Nephron progenitor cell (in vitro differentiated cells): ENCODE measurements at places on chromosomes 3 and 15.
A peak's percentile ranks its signal among the peaks of the same experiment; 100 is the strongest.

DNA sequence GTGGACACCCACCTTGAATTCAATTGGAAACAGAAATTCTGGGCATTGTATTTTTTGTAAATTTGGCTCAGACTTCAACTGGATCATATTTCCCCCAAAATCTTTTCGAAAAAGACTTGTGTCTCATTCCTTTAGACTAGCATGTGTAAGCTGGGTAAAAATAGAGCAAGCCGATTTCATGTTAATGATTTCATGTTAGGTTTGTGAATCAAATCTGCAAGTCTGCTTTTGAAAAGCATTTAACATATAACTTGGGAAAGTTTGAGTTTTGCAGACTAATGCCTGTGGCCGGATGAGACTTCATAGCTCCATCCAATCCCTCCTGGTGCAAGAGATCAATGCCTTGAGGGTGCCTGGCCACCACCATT, 64.5 kb downstream of the FLNB start:
- no peak overlapping the region for H3K27ac ChIP-seq
- H3K27me3 ChIP-seq, result no peaks in the 10 kb centered on the region
- H3K4me1 ChIP-seq, result peaks cover 58% of the 10 kb centered on the region
- H3K4me3 ChIP-seq, result no peak overlapping the region

- DNase-seq, result no peak
- H3K27me3 ChIP-seq, result no peaks in the 10 kb centered on the region
- H3K27ac ChIP-seq, result peak overlapping the region; percentile 30
- H3K4me1 ChIP-seq, result peaks cover 11% of the 10 kb centered on the region
Observed at GRCh38 chr3:133568294-133569014, 5.0 kb upstream of the CDV3 start.

- no peak overlapping the region for H3K27ac ChIP-seq
- H3K4me1 ChIP-seq, result peaks cover 31% of the 10 kb centered on the region
- no peak overlapping the region for H3K4me3 ChIP-seq
- peaks cover 2% of the 10 kb centered on the region for H3K27me3 ChIP-seq
Observed at GRCh38 chr3:173913397-173913796, 515.9 kb downstream of the NLGN1 start.

GRCh38 chr15:56411122-56411749, 46.0 kb downstream of the TEX9 start:
- H3K4me1 ChIP-seq, result peaks cover 14% of the 10 kb centered on the region
- H3K4me3 ChIP-seq, result no peak overlapping the region
- no peaks in the 10 kb centered on the region for H3K27me3 ChIP-seq

DNA sequence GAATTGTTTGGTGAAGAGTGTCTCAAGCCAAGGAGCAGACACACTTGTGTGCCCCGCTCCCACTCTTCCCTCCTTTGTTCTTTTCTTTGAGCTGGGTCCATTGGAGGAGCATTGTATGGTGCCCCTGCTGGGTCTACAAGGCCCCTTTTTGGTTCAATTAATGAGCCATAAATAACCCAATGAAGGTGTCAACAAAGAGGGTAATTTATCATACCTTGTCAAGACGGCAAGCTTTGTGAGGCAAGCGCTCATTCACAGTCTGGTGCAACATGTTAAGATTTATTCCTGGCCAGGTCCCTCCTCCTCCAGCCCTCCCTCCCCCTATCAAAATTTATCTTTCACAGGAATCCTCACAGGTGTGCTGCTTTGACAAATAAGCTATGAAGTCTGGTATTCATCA, 300.1 kb downstream of the RORA start:
- DNase-seq, result no peak
- peaks cover 14% of the 10 kb centered on the region for H3K36me3 ChIP-seq
- peaks cover 31% of the 10 kb centered on the region for H3K4me1 ChIP-seq
- peak overlapping the region; percentile 77 for H3K27ac ChIP-seq
- H3K4me3 ChIP-seq, result peak overlapping the region; percentile 39
- no peaks in the 10 kb centered on the region for H3K27me3 ChIP-seq

- peaks cover 13% of the 10 kb centered on the region for H3K4me1 ChIP-seq
- H3K4me3 ChIP-seq, result no peak overlapping the region
- peaks cover 4% of the 10 kb centered on the region for H3K27me3 ChIP-seq
Observed at GRCh38 chr3:38834110-38834509, 18.1 kb upstream of the SCN10A start.

DNA sequence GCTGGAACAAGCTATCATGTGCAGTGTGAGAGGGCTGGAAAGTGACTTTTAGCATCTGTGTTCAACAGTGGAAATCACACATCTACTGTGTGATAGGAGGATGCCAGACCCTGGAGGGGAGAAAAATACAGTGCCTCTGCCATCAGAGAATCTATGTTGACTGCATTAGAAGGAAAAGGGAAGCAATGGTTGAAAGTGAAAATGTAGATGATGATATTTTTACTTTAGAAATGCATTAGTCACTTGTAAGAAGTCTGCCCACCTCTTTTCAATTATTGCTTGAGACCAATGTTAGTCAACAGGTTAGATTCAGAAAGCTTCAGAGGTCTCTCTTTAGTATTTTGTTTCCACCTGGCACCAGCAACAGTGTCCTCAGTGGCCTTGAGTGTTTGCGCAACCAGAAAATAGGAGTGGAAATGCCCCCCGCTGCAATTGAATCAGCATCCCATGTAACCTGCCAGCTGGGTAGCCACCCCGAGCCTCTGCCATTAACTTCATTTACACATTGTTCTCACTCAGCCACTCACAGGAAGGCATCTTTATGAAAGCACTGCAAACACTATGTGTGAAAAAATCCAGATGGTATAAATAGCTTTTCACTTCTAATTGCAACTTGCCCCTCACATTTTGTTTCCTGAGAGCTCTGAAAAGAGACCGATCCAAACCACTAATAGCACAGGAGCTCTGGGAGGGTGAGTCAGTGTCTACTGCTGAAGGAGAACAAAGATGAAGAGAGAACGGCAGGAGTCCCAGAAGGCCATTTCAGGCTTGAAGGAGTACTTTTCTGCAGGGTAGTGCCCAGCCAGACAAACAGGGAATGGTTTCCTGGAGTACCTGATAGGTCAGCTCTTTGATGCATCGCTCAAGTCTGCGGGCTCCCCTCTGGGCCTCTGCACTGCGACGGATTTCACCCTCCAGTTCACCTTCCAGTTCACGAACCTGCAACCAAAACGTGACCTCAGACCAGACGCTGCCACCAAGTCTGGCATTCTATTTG, 92.1 kb downstream of the HHLA2 start:
- H3K36me3 ChIP-seq, result no peaks in the 10 kb centered on the region
- peaks cover 15% of the 10 kb centered on the region for H3K4me1 ChIP-seq
- no peak overlapping the region for H3K4me3 ChIP-seq
- H3K27me3 ChIP-seq, result peaks cover 3% of the 10 kb centered on the region
- peak overlapping the region; percentile 8 for H3K27ac ChIP-seq
- DNase-seq, result no peak

- H3K36me3 ChIP-seq, result no peaks in the 10 kb centered on the region
- H3K4me1 ChIP-seq, result peaks cover 31% of the 10 kb centered on the region
- H3K27ac ChIP-seq, result peak overlapping the region; percentile 77
- no peak for DNase-seq
Observed at GRCh38 chr3:196666001-196666867, 26.7 kb downstream of the NRROS start.

- H3K27me3 ChIP-seq, result peaks cover 7% of the 10 kb centered on the region
- peaks cover 5% of the 10 kb centered on the region for H3K36me3 ChIP-seq
- no peak overlapping the region for H3K27ac ChIP-seq
Observed at GRCh38 chr15:97059281-97059680, 728.8 kb downstream of the NR2F2 start.

DNA sequence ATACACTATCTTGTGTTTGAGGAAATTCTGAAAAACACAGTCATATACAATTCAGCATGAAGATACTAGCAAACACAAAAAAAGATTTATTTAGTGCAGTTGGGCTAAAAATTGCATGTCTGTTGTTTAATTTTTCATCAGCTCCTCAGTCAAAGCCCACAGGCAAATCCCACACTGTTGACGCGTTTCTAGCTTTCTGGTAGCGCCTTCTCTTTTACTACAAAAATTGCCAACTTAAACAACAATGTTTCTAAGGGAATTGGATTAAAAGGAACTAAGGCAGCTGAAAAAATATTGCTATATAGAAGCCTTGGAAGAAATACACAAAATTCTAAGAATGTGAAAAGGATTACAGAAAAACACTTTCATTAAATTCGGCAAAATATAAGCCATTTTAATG, 196.7 kb upstream of the P2RY1 start:
- DNase-seq, result no peak
- H3K36me3 ChIP-seq, result no peaks in the 10 kb centered on the region
- no peaks in the 10 kb centered on the region for H3K27me3 ChIP-seq
- no peak overlapping the region for H3K27ac ChIP-seq
- H3K4me1 ChIP-seq, result peaks cover 10% of the 10 kb centered on the region

DNA sequence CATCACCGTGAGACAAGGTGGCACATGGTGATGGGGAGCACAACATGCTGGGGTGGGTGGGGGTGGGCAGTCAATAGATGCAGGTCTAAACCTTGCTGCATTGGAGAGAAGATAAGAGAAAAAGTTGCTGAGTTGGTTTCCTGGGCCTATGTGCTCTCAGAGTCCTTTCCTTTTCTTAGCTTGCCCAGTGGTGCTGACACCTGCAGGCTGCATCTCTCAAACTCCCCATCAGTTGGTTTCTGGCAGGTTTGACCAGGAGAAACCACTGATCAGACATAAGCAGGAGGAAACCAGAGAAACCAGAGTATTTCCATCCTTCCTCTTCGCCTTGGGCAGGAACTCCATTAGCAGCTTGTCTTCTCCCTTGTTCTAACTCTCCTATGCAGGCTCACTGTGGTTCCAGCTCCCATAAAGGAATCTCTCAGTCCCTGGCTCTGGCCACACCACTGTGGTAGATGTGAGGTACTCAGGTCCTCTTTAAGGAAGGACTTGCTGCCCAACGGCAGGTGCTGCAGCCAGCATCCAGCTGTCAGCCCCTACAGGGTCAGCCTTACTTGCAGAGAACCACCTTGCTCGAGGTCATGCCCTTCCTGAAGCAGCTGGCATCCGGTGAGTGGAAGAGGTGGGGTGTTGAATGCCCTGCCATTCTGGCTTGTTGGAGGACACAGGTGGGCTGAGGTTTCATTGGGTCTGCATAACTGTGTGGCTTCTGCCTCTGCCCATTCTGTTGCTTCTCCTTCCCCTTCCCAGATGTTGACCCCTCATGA, 172.3 kb upstream of the ANKRD28 start:
- H3K4me1 ChIP-seq, result peaks cover 8% of the 10 kb centered on the region
- DNase-seq, result no peak

DNA sequence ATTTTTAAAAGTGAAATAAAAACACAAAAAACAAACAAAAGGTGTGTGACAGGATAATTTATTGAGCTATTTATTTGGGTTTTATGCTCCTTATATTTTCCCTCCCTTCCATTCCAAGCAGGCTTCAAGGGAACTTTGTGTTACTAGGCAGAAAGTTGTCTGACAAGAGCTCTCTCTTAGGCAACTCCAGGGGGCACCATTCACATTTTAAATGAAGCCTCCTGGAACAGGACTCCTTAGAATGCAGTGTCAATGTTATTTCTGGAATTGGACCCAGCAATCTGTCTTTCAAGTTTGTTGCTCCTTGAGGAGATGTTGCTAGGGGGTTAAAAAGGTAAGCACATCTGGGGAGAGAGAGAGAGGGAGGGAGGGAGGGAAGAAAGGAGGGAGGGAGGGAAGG, 5.4 kb upstream of the RFX7 start:
- no peaks in the 10 kb centered on the region for H3K27me3 ChIP-seq
- no peak overlapping the region for H3K4me3 ChIP-seq
- H3K4me1 ChIP-seq, result peaks cover 95% of the 10 kb centered on the region
- no peak overlapping the region for H3K27ac ChIP-seq

- H3K4me3 ChIP-seq, result no peak overlapping the region
- no peak overlapping the region for H3K27ac ChIP-seq
- no peaks in the 10 kb centered on the region for H3K4me1 ChIP-seq
- DNase-seq, result no peak
Observed at GRCh38 chr3:127286571-127287140, 1.2 kb downstream of the PRR20G start.

GRCh38 chr3:7640787-7641186, 779.9 kb downstream of the GRM7 start:
- H3K27me3 ChIP-seq, result peaks cover 2% of the 10 kb centered on the region
- no peaks in the 10 kb centered on the region for H3K36me3 ChIP-seq
- DNase-seq, result no peak

- peak overlapping the region; percentile 100 for H3K27ac ChIP-seq
- H3K27me3 ChIP-seq, result no peaks in the 10 kb centered on the region
- H3K4me3 ChIP-seq, result peak overlapping the region; percentile 34
- DNase-seq, result no peak
- H3K4me1 ChIP-seq, result peaks cover 98% of the 10 kb centered on the region
Observed at GRCh38 chr3:50163572-50164455, 8.7 kb downstream of the SEMA3F start.

- H3K36me3 ChIP-seq, result no peaks in the 10 kb centered on the region
- H3K4me3 ChIP-seq, result peak overlapping the region; percentile 41
- H3K27me3 ChIP-seq, result peaks cover 3% of the 10 kb centered on the region
- peaks cover 43% of the 10 kb centered on the region for H3K4me1 ChIP-seq
- H3K27ac ChIP-seq, result peak overlapping the region; percentile 90
Observed at GRCh38 chr3:108124337-108125152, 33.7 kb upstream of the CD47 start.

- no peaks in the 10 kb centered on the region for H3K36me3 ChIP-seq
- H3K27ac ChIP-seq, result peak overlapping the region; percentile 10
- H3K27me3 ChIP-seq, result peaks cover 3% of the 10 kb centered on the region
- peaks cover 12% of the 10 kb centered on the region for H3K4me1 ChIP-seq
- DNase-seq, result no peak
Observed at GRCh38 chr3:148839805-148840204, 12.2 kb downstream of the CPB1 start.

DNA sequence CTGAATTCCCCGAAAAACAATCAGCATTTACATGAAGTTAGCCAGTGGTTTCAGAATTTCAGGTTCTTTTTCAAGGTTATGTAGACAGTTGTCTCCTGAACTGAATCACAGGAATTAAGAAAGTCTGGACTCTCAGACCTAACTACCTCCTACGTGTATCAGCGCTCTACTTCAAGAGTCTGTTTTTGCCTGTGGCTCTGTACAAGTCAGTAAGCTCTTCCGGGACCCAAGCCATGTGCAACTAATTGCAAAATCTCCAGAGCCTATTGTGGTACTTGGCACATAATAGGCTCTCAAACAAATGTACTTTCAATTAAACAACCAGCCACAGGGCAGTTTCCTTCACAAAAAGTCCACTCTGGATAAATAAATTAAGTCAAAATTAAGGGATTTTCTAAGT, 414.2 kb downstream of the PDCD6IP start:
- no peaks in the 10 kb centered on the region for H3K27me3 ChIP-seq
- H3K4me3 ChIP-seq, result no peak overlapping the region
- no peak overlapping the region for H3K27ac ChIP-seq
- no peaks in the 10 kb centered on the region for H3K36me3 ChIP-seq

DNA sequence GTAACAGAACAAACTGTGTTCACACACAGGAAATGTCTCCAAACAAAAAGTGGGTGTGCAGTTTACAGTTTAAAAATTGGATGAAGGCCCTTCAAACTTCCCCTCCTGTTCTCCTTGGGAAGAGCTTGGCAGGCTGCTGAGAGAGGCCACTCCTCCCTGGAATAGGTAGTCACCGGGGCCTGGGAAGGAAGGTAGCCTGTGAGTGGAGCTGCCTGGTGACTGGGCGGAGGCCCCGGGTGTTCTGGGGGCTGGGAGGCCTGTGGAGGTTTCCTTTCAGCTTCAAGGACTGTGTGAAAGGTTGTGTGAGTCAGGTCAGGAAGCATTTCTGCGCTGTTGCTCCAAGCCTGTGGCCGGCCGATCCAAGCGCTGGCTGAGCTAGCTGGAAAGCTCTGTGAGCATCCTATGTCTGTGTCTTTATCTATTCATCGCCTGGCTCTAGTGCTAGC, 14.1 kb downstream of the SLCO3A1 start:
- H3K27me3 ChIP-seq, result peaks cover 10% of the 10 kb centered on the region
- no peak for DNase-seq
- H3K4me3 ChIP-seq, result no peak overlapping the region
- H3K36me3 ChIP-seq, result peaks cover 9% of the 10 kb centered on the region
